NCI-H187 treated with DMSO at 0.1 percent for 48 hours (cell line): ENCODE measurements at places on chromosomes 7 and 10.

- no peak for DNase-seq
Observed at GRCh38 chr10:96044736-96045135, 1.4 kb downstream of the CCNJ start.

DNA sequence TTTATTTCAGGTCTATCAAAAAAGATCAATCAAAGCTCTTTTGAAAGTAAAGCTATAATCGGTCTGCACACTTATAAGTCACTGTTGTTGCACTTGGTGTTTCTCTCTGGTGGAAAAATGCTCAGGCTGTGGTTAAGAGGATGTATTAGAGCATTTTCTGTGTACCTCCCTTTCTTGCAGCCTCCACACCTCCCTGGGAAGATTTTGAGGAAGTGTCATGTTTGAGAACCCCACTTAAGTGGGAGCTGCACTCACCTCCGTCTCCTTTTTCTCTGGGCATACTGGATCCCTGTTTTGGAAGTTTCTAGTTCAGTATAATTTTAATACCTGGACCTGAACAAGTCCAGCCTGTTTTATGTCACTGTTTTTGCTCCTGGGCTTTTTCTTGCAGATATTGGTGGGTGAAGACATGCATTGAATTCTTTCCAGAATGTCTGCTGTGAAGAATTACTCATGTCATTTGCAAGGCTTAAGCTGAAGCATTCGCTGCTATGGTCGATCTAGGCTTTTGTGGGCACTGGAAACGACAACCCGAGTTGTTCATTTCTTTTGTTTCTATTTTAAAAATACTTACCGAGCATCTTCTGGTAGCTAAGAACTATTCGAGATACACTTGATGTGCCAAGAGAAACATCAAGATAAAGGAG, 36.6 kb downstream of the TCF7L2 start:
- no peak for DNase-seq

DNA sequence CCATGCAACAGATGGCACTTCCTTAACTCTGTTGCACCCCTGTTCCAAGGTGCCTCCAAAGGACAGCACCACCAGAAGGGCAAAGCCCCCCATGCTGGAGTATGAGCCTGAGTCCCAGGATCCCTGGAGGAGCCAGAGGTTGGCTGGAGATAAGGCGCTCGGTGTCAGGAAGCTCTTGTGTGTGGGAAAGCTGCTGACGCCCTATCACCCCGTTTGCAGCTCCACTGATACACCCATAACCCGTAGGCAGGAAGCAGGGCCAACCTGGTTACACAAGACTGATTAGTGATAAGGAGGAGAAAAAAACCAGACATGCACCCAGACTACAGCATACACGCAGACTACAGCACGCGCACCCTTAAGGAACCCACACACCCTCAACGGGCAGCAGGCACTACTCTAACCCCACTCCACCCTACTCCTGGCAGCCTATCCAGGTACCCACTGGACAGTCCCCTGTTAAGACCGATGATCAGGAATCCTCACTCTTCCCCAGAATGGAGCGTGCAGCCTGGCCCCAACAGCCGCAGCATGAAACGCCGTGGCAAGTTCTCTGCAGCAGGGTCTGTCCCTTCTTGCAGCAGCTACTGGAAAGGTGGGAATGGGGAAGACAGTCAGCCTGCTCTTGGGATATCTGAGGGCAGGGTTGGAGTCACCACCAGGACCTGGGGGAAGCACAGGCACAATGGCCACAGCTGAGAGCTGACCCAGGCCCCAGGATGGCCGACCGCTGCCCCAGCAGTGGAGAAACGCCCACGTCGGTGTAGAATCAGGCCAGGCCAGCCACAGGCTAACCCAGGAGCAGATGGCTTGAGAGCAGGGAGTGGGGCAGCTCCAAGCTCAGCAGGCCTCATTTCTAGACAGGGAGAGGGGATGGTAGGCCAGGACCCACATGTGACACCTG, 38.3 kb upstream of the TUBB8 start:
- DNase-seq: no peak

DNA sequence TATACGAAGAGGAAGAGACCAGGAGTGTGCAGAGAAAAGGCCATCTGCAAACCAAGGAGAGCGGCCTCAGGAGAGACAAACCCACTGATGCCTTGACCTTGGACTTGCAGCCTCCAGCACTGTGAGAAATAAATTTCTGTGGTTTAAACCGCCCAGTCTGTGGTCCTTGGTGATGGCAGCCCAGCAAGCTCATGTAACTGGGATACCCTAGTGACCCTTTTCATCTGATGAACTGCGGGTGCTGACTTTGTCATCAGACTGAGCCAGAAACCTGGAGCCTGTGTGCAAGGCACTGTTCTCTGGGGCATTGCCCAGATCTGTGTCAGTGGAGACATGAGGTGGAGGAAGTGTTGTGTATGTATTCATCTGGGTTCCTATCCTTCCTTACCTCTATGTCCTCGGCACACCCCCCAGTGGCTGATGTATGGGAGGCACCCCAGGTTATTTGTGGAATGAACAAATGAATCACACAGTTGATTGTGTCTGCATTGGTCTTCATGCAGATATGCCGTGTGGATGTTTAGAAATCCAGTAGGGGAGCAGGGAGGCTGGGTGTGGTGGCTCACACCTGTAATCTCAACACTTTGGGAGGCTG, 64.5 kb upstream of the BTBD16 start:
- DNase-seq: no peak

GRCh38 chr7:28785041-28785995, 172.8 kb downstream of the TRIL start:
- DNase-seq: no peak

- DNase-seq: no peak
Observed at GRCh38 chr10:71475243-71475871, 78.6 kb downstream of the CDH23 start.

- no peak for DNase-seq
Observed at GRCh38 chr7:138015096-138015495, 13.2 kb upstream of the CREB3L2 start.

DNA sequence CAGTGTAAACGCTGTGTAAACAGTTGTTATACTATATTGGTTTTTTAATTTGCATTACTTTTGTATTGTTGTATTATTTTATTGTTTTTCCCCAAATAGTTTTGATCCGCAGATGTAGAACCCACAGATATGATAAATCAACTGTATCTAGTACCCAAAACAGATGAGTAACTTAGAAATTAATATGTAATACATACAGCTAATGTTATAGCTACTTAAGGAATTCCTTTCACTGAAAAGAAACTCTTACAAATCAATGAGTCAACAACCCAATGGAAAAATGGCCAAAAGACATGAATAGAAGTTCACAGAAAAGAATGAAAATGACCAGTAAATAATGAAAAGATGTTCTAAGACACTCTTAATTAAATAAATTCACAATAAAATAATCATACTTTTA, 32.3 kb upstream of the ARL4A start:
- no peak for DNase-seq
